ENCODE measurements at places on chromosomes 12 and 14.

GRCh38 chr14:96863327-96863985 is 66.3 kb downstream of the VRK1 start:
- DNase-seq: no peak

GRCh38 chr12:4539167-4539870 is 629 bp downstream of the RAD51AP1 start:
- DNase-seq: no peak

DNA sequence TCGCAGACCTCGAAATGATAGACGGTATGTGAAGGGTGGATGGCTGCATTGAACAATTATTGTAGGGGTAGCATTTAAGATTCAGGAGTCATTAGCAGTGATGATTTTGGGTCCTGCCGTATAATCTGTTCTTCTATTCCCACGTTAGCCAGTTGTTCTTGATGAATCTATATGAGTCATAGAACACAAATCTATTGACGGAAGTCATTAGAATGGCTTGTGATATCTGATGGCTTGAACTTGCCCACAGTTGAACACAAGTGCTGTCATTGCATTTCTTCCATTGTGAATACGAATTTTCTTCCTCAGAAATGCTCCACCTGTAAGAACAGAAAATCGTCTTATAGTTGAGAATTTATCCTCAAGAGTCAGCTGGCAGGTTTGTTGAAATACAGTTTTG is 1.9 kb downstream of the SRSF5 start:
- no peak for DNase-seq

- DNase-seq: no peak
Measured at GRCh38 chr14:103858063-103858781, 10.8 kb upstream of the PPP1R13B start.

DNA sequence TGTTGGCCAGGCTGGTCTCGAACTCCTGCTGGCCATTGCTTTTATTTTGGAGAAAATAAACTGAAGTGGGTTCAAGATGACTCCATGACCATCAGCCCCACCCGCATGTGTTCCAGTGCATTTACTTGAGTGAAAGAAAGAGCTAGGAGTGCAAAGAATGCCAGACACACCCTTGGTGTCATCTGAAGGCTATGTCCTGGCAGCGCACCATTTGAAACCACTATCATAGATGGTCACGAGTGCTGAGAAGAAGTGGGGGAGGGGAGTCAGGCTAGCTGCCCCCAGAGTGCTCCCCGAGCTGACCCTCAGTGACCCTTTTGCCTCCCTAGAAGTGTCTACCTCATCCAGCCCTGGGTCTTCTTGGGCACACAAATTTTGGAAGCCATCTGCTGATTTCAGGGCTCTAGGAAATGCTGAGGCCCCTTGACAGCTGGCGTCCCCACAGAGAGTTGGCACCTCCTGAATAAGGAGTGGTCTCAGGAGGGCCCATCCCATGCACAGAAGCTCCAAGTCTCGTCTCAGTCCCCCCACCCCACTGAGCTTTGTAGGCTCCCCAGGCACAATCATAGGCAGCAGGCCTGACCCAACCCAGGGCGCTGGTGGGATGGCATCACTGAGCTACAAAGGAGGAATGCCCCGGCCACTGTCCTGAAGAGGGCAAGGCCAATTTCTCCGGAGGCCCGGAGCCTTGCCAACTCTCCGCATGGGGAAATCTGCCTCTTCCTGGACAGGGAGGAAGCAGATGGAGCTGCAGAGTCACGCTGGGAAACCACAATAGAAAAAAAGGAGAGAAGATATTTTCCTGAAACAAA is 28.0 kb downstream of the PXN start:
- DNase-seq: no peak

GRCh38 chr14:80948291-80948690 is 6.8 kb upstream of the CEP128 start:
- DNase-seq: no peak

DNA sequence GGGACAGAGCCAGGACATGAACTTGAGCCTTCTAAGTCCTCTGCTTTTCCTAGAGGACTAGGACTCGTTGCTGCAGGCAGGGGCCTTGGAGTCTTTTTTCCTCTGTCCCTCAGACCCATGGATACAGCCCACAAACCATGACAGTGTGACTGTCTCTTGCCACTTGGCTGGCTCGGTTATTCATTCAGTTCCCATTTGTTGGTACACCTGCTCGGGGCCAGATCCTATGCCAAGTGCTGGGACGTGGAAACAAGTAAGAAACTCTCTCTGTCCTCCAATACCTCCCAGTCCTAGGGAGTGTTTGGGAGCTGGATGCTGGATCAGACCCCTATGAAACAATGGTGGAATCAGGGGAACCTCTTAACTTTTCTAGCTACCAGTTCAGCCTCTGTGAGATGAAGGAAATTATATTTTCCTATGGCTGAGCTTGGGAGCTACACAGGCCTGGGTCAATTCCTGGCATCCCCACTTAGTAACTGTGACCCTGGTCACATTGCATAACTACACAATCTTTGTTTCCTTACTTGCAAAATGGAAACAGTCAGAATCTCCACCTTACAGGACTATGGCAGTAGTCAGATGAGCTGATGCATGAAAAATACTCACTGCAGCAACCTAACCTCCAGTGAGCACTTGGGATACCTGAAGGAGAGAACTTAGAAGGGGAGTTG is 106.3 kb upstream of the VRK1 start:
- no peak for DNase-seq

DNA sequence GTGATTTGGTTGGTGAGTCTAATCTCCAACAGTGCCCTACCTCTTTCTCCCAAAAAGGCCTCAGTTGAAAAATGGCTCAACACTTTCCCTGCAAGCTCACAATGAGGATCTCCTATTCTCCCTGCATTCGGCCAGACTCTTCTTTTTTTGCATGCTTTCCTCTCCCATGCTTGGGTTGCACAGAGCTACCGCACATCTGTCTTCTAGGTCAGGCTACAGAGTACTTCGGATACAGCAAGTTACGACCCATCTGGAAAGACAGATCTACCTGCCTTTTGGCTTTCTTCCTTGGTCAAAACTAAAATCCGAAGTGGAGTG is 305 bp upstream of the SLC16A7 start:
- DNase-seq: no peak

- no peak for DNase-seq
Measured at GRCh38 chr12:3456809-3457208, 34.2 kb upstream of the PRMT8 start.

GRCh38 chr12:96437171-96437445 is 36.9 kb upstream of the CDK17 start:
- DNase-seq: no peak
